ENCODE measurements at places on chromosomes 4 and X. TPM values are rescaled to one million over a fixed set of nuclear protein-coding genes. Genes with fewer than 3 reads are reported as not detected.
A peak's percentile ranks its signal among the peaks of the same experiment; 100 is the strongest.

GRCh38 chr4:150648123-150648522, 66.2 kb downstream of the MAB21L2 start:
- DNase-seq: no peak

- no peak for DNase-seq
These were observed 3.1 kb upstream of the FGB start for GRCh38 chr4:154559494-154560418.

GRCh38 chrX:112521676-112522075, 158.1 kb downstream of the LHFPL1 start:
- DNase-seq: no peak

GRCh38 chr4:174522183-174523024, at the start of gene HPGD:
Gene HPGD (minus strand): TSS chr4:174522488. CDS start chr4:174522451, 37 bp downstream.
- DNase-seq: peak; percentile 73

The RTL9 gene
- total RNA-seq: not detected

The RPGR gene
- 6.5 TPM for total RNA-seq
